Fibroblast of skin of right biceps (primary cell): ENCODE measurements at places on chromosomes 3 and 15.
A peak's percentile ranks its signal among the peaks of the same experiment; 100 is the strongest.

GRCh38 chr3:183031826-183032225 is 51.5 kb upstream of the DCUN1D1 start:
- DNase-seq: no peak

DNA sequence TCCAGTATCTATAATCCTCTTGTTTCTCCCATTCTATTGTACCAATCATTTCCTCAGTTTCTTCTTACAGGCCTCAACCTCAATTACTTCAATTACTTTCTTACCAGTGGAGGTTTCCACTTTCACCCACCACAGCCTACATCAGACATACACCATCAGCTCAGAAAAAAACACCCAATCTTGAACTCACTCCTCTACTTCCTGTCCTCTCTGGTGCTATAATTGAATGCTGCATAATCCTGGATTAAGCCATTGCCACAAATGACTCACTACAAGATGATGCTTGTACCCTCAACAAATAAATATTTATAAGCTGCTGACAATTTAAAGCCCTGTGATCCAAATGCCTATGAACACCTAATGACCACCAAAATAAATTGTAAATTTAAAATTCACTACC is 18.5 kb downstream of the RYK start:
- DNase-seq: peak; percentile 51

DNA sequence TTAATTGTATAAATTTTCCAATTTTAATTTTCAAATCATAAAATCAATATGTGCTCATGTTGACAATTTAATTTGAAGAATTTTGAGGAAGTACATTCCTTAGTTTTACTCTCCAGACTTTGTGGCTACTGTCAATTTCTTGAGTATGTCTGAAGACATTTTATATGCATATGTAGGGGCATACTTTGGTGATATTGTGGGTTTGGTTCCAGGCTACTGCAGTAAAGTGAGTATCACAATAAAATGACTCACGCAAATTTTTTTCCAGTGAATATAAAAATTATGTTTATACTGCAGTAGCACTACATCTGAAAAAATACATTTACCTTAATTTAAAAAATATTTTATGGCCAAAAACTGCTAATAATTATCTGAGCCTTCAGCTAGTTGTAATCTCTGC is 123.2 kb upstream of the PLCL2 start:
- DNase-seq: peak; percentile 90

GRCh38 chr15:70451821-70452653 is 311.3 kb downstream of the UACA start:
- DNase-seq: no peak

GRCh38 chr3:85258819-85259218 is 300.0 kb downstream of the CADM2 start:
- no peak for DNase-seq

DNA sequence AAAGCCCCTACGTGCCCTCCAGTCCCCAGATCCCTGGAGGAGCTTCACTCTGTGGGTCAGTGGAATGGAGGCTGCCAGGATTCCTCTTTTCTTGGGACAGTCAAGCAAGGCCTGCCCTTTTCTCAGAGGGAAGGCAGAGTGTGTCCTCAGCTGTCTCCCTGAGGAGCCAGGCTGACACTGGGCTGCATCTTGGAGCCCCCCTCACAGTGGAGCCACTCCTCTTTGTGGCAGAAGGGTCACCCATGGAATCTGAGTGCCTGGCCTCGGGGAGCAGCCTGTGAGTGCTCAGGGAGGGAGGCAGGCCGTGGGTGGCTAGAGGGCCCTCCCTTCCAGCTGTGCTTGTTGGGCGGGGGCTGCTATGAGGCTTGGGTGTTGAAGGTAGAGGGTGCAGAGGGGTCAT is 41.2 kb downstream of the BOC start:
- DNase-seq: no peak

- peak; percentile 68 for DNase-seq
These were observed 54.9 kb downstream of the DCUN1D1 start for GRCh38 chr3:182925330-182925943.

DNA sequence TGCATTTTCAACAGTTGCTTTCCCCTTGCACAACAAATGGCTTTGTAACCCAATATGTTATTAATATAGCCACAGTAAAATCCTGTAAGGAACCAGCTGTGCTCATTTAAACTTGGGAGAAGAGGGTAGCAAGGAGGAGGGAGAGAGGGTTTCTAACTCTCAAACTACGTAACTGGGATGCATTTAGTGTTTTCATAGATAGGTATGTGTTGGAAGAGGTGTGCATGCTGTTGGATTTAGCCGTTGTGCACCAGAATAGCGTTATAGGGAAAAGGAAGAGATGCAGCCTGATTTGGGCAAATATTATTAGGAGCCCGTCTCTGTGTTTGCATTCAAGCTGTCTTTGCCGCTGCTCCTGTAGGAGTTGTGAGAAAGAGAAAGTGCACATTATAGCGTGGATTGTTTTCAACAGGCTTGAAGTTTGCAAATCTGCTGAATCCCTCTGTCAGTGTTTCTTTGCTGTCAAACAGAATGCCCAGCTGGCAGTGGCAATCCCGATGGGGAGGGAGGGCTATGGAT is 39.4 kb downstream of the ARPP21 start:
- no peak for DNase-seq
